Gastrocnemius medialis (tissue), 4 donors: ENCODE measurements at places on chromosomes 16 and 17.

- DNase-seq: peak; percentile 51
Measured at GRCh38 chr16:79707876-79708275, 107.3 kb upstream of the MAF start.

GRCh38 chr16:85585711-85586110, 27.4 kb upstream of the GSE1 start:
- no peak for DNase-seq

GRCh38 chr17:72682605-72683004, 409.9 kb downstream of the SLC39A11 start:
- no peak for DNase-seq

DNA sequence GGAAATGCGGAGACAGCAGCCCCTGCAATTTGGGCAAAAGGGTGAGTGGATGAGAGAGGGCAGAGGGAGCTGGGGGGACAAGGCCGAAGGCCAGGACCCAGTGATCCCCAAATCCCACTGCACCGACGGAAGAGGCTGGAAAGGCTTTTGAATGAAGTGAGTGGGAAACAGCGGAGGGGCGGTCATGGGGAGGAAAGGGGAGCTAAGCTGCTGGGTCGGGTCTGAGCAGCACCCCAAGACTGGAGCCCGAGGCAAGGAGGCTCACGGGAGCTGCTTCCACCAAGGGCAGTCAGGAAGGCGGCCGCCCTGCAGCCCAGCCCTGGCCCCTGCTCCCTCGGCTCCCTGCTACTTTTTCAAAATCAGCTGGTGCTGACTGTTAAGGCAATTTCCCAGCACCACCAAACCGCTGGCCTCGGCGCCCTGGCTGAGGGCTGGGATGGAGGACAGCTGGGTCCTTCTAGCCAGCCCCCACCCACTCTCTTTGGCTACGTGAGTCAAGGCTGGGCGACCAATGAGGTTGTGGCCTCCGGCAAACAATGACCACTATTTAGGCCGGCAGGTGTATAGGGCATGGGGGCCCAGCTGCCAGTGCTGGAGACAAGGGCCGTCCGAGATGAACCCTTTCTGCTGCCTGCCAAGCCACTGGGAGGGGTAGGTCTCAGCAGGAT, 507 bp downstream of the SERPINF1 start:
- peak; percentile 74 for DNase-seq

DNA sequence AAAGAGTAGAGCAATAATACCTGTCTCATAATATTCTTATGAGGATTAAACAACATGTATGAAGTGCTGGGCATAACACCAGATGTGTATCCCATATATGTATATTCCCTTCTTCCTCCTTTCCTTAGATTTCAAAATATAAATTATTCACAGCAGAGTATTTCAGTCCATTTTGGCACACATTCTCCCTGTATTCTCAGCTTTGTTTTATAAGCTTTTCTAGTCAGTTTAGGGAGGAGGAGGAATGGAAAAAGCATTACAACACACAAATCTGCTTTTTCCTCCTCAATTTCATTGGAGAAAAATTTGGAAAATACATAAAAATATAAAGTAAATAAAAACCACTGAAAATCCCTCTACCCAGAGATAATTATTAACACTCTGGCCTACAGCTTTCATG, 46.6 kb upstream of the CORO6 start:
- DNase-seq: no peak

- DNase-seq: no peak
Measured at GRCh38 chr17:66739553-66739952, 95.4 kb upstream of the CACNG5 start.

- no peak for DNase-seq
Measured at GRCh38 chr16:69003500-69003899, 102.0 kb upstream of the HAS3 start.

GRCh38 chr16:50340578-50340977, 28.2 kb downstream of the BRD7 start:
- DNase-seq: no peak

DNA sequence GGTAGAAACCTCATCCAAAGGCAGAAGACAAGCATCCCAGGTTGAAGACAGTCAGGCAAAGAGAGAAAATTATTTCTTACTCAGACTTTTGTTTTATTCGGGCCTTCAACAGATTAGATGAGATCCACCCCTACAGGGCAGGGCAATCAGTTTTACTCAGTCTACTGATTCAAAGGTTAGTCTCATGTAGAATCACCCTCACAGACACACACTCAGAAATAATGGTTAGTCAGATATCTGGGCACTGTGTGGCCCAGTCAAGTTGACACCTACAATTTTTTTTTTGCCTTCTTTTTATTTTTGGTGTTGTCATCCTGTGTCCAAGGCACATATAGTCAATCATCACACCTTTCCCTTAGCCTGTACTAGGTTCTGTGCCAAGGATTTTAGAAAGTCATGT, 729.8 kb downstream of the WWOX start:
- no peak for DNase-seq

- no peak for DNase-seq
Measured at GRCh38 chr17:10249271-10250010, 51.0 kb upstream of the GAS7 start.

- DNase-seq: no peak
Measured at GRCh38 chr17:72053449-72053848, 67.4 kb upstream of the SOX9 start.

DNA sequence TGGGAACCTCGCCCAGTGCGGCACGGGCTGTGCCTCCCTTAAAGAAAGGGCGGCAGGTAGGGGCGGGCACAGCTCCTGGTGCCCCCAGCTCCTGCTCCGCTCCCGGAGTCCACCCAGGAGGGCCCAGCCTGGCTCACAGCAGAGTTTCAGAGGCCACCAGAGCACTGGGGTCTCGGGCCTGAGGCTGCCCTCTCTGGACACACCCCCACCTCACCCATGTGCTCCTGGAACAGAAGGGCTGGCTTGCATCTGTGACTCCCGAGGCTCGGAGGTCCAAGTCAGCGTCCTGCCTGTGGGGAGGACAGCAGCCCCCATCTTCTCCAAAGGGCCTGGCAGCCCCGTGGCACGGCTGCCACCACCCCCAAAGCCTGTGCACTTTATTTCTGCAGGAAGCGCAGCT, 62.7 kb downstream of the RBFOX3 start:
- no peak for DNase-seq

GRCh38 chr17:63840591-63841349, 1.7 kb downstream of the SMARCD2 start:
- DNase-seq: no peak

DNA sequence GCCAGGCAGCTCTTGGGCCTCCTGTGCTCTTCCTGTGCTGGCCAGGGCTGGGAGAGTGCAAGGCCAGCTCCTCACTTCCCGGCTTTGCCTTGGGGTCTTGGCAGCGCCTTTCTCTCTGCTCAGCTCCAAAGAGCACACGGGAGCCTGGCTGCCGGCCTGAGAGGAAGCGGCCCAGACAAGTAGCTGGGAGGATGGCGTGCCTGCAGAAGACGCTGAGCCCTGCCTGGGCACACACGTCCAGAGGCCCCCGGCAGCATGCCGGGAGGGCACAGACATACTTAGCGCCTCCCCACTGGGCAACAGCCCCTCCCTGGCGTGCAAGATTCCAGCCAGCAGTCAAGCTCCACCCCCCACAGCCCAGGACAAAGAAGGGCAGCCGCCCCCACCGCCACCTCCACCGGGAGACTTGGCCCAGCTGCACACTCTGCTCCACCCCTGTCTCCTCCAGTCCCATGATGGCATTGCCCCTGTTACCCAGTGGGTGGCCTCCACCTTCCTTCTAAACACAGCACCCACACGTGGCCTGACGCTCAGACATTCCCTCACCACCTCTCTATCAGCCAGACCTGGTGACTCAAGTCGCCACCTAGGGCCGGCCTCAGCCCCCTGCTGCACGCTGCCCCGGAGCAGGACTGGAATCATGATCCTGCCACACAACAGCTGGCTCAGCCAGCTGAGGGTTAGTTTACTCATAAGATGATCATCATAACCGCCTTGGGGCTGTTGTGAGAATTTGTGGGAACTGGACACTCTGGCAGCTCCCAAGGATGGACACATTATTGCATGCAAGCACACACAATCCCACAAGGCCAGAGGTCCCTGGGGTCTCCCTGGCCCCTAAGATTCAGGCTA, 12.4 kb downstream of the SGCA start:
- peak; percentile 93 for DNase-seq

DNA sequence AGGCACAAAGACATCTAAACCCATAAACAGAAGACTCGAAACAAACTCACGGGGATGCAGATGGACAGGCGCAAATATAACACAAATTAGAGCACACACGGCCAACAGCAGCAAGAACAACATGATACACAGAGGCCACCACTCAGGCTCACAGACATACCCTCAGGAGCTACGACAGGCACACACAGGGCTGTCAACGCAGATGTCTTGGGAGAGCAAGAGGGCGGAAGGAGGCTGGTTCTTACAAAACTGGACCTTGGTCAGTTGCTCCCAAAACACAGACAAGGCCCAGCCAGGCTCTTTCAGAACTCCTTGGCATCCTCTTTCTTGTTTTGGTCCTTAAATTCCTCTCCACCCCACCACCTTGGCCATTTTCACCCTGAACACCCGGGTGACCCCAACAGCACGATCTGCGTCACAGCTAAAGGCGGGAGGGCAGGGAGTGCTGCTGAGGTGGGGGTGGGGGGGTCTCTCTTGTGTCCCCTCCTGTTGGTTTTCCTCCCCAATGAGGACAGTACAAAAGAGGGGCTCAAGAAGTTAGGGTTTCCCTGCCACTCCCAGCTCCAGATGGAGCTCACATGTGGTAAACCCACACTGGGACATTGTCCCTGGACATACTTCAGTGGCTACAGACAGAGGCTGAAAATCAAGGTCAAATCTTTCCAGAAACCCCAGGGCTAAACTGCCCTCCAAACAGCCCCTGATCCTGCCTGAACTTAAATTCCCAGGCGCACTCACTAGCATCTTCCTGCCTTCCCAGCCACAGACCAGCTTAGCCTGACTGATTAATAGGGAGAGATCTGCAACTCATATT, 221.3 kb downstream of the C16orf78 start:
- no peak for DNase-seq

GRCh38 chr17:19298569-19299213, 61.5 kb downstream of the EPN2 start:
- DNase-seq: no peak

GRCh38 chr16:17117906-17118577, 352.7 kb downstream of the XYLT1 start:
- no peak for DNase-seq
